ENCODE measurements at places on chromosomes 3 and 15.
A peak's percentile ranks its signal among the peaks of the same experiment; 100 is the strongest.

- no peak for DNase-seq
Measured at GRCh38 chr3:15528854-15529537, 7.5 kb upstream of the COLQ start.

DNA sequence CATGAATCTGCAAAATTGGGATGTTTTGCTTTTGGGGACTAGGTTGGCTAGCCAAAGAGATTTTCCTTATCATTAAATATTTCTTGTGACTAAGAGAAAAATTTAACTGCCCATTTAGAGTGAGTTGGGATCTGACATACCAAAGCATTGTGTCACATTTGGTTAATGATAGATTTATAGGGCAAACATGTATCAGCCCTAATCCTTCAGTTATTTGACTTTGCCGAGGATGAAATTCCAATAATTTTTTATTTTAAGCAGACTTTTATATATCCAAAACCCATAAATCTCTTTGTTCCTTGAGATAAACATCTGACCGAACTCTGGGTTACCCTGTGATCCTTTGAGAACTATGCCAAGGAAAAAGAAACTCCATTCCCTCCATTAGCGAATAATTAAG, 218.9 kb downstream of the CDIN1 start:
- no peak for DNase-seq

- DNase-seq: no peak
Measured at GRCh38 chr3:58222161-58222724, 11.5 kb upstream of the DNASE1L3 start.

- DNase-seq: no peak
Measured at GRCh38 chr3:31077826-31078225, 183.4 kb upstream of the GADL1 start.

- DNase-seq: no peak
Measured at GRCh38 chr3:173410849-173411248, 13.3 kb downstream of the NLGN1 start.

DNA sequence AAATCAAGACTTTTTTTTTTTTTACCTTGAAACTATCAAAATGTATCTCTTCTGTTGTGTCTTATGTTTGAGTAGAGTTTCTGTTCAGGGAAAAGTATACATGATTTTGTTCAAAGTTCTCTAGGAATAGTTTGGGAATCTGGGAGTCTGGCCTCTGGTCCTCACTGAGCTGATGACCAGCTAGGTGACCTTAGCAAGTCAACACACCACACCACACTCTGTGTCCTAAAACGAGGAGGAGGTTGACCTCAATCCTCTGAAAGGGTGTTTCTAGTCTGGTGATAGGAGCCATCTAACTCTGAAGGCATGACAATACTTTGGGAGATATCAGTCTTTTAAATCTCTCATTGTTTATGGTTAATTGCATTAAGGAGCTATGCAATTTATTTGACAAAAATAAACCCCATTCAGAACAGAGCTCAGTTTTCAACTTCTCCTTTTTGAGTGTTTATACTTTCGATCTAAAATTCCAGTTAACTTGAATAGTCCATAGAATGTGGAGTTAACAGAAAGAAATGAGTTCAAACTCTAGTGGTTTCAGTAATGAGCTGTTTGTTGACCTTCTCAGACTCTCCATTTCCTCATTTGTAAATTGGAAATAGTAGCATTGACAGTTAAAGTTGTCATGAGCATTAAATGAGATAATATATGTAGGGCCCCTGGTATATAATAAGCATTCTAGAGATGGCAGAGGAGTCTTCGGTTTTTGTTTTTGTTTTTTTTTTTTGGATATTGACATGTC, 112.2 kb upstream of the LRRN1 start:
- DNase-seq: no peak

DNA sequence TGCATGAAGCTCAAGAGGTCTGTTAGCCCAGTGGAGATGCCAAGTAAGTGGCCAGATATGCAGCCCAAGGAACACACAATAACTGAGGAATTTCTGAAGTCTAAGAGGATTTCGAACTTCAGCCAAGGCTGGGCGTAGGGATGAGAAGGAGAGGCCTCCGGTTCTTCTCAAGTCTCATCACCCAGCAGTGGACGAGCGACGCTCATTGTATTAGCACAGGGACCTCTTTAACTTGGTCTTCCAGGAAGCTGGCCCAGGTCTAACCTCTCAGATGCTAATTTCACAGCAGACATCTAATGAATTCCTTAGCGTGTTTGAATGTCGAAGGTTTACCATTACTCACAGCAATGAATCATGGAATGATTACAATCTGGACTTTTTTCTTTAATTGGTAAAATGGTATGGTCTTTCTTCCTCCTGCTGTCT, 85.0 kb downstream of the HES1 start:
- DNase-seq: no peak

DNA sequence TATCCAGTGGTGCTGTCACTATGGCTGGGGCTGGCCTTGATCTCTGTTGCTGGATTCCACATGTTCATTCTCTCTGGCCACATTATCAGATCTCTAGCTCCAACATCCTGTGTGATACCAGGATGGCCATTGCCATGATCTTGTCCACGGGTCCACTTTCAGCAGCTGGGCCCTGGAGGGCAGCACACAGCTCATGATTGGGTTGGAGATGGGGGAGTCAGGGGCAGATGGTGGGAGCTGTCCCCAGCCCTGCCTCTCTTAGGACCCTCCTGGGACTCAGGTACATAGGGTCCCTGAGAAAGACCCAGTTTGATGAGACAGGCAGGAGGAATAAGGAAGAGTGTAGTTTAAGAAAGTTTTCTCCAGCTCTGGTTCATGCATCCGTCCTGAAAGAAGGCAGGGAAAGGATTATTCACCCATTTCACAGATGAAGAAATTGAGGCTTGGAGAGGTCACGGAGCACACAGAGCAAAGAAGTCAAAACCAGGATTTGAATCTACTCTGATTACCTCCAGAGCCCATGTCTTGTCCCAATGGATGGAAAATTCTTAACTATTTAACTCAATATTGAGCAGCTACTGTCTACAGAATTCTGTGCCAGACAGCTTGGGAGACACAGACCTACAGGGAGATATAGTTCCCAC, 100.5 kb downstream of the LINGO1 start:
- no peak for DNase-seq

DNA sequence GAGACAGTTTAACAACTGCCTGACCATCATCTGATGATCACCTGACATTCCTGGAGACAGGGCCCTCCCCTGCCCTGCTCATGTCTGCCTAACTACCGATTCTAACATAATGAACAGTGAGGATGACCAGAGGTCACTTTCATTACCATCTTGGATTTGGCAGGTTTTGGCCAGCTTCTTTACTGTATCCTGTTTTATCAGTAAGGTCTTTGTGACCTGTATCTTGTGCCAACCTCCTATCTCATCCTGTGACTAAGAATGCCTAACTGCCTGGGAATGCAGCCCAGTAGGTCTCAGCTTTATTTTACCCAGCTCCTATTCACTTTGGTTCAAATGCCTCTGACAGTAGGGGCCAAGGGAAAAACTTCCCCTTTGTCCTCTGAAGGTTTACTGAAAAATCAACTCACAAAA, 40.2 kb downstream of the METTL6 start:
- no peak for DNase-seq

DNA sequence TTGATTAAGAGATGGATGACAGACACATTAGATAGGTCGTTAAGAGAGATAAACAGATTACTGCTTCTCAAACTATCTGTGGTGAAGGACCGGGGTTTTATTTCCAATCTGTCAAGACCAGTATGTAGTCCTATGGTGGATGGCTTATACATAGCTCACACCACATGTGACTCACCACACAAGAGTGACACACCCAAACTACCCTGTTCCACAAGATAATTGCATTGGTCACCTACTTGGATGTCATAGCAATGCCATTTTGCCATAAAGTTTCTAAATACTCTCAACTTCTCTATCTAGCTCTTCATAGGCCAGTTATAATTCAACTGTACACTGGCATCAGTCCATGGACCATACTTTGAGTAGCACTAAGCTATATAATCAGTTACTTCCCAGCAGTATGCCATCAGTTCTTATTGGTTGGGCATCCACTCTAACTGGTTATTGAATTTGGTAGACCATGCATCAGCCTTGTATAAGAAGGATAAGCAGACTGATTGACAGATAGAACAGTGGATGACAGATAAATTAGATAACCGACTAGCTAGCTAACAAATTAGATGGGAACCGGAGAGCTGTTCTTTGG, 11.6 kb downstream of the WWTR1 start:
- DNase-seq: no peak

- no peak for DNase-seq
Measured at GRCh38 chr3:143433787-143434378, 314.3 kb downstream of the CHST2 start.

- no peak for DNase-seq
Measured at GRCh38 chr3:124609402-124609801, 120.8 kb upstream of the UMPS start.

DNA sequence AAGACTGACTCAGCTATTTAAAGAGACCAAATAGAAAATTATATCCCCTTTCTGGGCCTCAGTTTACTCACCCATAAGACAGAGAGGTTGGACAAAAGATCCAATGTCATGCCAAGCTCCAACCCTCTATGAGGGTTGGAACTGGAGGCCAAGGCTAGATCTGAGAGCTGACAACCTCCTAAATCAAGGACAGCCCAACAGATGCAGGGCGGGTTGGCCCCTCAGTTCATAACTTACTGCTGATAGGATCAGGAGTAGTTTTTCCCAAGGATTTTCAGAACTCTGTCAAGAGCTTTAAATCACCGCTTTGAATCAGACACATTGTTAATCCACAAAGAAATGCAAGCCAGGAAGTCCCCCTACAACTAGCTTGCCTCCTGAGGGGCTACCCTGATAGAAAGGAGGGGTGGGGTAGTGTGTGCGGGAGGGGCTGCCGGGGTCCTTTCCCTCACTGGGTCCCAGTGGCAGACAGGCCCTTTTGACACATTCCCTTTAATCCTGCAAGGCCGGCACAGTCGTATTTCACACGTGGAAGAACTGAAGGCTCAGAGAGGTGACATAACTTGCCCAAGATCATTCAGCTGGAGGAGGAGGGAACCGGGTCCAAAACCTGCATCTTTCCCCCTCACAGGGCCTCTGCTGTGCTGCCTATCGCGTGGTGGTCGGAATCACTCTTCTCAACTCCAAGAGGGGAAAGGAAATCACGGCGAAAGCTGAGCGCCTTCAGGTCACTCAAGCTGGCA, 21.4 kb downstream of the BMF start:
- DNase-seq: no peak

DNA sequence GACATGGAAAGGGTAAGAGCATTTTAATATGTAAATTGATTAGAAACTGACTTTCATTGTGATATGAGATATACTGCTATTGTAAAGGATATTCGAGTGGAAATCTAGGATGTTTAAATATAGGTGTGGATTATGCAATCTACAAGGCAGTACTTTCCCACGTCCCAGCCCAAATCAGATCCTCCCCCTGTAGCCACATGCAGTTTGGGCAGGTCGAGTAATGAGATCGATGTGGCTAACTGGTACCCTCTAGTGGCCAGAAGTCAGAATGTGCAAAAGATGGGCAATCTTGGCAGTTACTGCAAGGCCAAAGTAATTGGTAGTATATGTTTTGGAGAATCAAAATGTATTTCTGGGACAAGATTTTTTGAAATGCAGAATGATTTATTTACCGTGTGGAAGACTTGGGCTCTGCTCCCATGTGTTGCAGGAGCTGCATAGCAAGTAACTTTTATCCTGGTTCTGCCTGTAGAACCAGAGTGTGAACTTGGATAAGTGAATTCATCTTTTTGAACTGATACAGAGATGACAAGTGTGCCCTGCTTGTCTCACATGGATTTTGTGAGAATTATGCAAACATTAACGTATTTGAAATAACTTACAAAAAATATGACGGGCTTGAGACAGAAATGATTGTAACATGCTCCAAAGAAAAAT, 94.5 kb upstream of the ADAMTSL3 start:
- no peak for DNase-seq

GRCh38 chr15:66452971-66453580, 44.5 kb downstream of the SNAPC5 start:
- no peak for DNase-seq

DNA sequence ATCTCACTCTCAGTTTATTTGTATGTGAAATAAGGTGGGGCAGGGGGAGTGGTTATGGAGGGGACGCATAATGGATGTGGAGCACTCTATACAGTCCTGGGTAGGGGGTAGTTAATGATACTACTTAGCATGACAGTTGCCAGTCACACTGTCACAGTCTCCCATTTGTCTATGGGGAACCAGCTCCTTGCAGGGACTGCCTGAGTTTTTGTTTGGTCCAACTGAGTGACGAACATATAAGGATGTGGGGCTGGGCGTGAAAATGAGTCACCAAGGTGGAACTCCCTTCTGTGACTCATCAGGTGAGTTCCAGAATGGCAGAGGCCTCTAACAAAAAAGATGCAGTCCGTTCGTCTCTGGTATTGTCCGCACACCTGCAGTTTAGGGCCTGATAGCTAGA, 235.3 kb upstream of the ST8SIA2 start:
- no peak for DNase-seq

DNA sequence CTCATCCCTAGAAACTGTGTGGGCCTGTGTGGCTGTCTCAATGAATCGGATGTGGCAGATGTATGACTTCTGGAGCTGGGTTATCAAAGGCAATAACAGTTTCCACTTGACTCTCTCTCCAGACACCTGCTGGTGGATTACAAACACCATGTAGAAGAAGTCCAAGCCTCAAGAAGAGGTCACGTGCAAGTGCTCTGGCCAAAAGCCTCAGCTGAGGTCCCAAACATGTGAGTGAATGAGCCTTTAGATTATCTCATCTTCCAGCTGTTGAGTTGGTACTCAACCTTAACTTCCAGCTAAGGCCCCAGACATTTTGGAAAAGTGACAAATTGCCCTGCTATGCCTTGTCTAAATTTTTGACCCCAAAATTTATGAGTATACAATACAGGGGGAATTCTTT, 42.7 kb upstream of the IL12A start:
- DNase-seq: no peak

DNA sequence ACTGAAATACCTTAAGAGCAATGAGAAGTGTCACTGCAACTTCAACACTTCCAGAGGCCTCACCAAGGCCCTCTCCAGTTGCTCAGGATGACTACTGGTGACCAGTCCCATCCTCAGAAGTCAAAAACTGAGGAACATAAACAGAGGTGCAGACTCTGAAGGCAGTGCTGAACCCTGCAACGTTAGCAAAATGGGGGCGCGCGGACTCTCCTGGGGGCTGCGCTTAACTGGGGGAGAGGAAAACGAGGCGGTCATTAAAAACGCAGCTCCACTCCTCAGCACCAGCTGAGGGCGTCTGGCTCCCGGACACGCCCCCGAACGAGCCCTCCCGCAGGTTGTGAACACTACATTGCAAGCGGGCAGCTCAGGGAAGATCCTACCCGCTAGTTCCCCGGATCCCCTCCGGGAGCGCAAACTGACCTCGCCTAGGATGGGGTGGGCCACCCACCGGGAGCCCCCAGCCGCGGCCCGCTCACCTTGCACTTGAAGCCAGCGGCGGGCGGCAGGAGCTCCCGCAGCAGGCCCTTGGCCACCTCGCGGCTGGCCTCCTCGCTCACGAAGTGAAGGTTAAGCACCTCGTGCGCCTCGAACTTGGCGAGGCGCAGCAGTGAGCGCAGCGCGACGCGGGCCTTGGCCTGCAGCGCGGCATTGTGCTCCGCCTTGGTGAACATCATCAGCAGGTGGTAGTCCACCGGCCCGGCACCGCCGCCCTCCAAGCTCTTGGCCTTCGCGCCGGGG, 711 bp downstream of the XXYLT1 start:
- DNase-seq: peak; percentile 23

GRCh38 chr3:86104154-86104553, 886.8 kb downstream of the VGLL3 start:
- DNase-seq: no peak

- DNase-seq: no peak
Measured at GRCh38 chr15:100186960-100187359, 154.8 kb downstream of the ADAMTS17 start.

All from T-helper 9 cell (primary cell).